ENCODE measurements at places on chromosomes 6 and 20. TPM values are rescaled to one million over a fixed set of nuclear protein-coding genes. Genes with fewer than 3 reads are reported as not detected.

CNPY3 gene
- total RNA-seq = 47.1 TPM

CDH22 gene
- total RNA-seq = not detected

BTN2A1 gene
- total RNA-seq = 21.1 TPM

PHACTR3 gene
- total RNA-seq = 8.4 TPM

DSP gene
- 35.4 TPM for total RNA-seq

SLC4A11 gene
- 5.6 TPM for total RNA-seq

COQ3 gene
- total RNA-seq = 4.8 TPM

BMP2 gene
- 30.6 TPM for total RNA-seq

SLC22A16 gene
- 0.61 TPM for total RNA-seq

WFDC12 gene
- 5.0 TPM for total RNA-seq

All from upper lobe of left lung (tissue), 6 donors.